Stimulated activated CD8-positive, alpha-beta memory T cell treated with anti-CD3 and anti-CD28 coated beads, Interleukin-4, amount 100 ng/mL, for 1 hour (primary cell): ENCODE measurements at places on chromosomes 6 and 20.

DNA sequence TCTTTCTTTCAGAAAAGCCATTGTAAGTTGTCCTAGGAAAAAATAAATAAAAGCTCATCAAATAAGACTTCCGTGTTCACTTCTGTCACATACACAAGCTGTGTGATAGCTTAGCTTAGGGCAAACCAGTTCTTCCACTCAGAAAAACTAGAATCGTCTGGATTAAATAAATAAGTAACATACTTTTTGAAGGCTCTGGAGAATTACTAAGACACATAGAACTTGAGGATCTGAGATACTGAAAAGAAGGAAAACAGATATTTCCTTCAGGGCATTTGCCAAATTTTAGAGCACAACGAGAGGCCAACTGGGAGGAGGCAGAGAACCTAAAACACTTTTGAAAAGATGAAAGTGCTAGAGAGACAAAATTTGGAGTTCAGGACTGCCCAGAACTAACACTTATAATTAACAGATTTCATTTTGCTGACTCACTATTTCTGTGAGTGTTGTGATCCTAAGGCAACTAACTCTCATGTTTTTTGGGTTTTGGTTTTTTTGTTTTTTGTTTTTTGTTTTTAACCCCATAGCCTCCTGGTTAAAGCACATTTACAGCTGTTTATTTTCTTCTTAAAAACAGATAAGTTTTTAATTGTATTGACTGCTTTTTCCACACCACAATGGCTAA lies 38.7 kb upstream of the THEMIS start:
- no peak for DNase-seq

- DNase-seq, result no peak
Measured at GRCh38 chr6:113276601-113277000, 580.5 kb upstream of the MARCKS start.

DNA sequence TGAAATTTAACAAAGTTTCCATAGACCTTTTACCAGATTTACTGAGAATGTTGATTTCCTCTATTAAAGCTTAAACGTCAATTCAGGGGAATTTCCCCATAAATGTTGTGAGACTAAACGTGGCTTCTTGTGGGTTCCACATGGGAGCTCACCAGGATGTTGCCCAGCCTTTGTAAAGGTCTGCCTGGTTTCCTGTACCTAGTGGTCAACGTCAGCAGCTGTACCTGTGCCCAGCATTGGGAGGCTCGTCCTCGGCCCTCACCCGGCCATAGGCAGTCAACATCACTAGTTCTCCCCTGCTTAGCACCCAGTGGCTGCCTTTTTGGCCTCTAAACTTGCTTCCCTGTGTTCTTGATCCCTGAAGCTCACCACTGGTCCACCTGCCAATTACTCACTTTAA lies 22.1 kb upstream of the CD83 start:
- no peak for DNase-seq

GRCh38 chr6:43540507-43540906 lies 23.6 kb downstream of the POLR1C start:
- DNase-seq, result no peak

DNA sequence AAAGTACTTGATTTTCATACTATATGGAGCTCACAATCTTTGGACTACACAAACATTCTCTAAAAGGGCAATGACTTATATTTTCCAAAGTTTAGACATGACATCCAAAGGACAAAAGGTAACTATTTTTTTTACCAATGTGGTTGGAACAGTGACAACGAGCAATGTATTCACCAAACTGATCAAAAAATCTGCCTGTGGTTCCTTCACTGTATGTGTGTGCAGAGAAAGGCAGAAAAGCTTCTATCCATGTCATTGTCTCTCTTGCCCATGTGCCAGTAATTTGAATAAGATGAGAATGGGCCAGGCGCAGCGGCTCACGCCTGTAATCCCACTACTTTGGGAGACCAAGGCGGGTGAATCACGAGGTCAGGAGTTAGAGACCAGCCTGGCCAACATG lies 25.5 kb downstream of the MCUR1 start:
- no peak for DNase-seq

DNA sequence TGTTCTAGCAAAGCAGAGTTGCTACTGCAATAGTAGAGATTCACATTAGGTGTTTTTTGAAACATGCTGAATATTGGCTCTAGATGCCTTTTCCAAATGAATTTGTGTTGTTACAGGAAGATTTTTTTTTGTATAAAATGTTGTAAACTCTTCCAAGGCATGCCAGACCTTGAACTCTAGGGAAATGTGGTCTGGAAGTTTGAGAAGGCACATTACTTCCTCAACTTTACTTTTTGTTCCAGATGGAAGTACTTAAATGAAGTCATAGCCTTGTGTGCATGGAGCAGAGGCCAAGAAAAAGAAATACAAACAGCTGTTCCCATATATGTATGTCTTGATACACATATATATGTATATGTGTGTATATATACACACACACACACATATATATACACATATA lies 585.7 kb upstream of the MARCKS start:
- DNase-seq, result no peak

DNA sequence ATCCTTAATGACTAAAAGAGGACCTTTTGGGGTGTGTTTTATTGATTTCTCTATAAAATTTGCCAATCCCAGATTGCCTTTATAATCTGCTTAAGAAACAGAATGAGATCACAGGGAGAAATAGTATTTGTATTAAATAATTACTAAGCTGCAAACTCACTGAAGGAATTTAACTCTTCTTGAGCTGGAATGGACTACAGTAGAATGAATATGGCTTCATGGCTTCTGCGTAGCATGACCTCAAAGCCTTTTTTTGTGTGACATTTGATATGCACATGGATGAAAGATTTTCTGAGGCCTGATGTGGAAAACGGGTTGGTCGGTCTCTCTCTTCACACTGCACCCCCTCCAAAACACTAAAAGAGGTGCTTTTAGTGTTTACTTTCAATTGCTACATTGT lies 115.9 kb downstream of the QKI start:
- no peak for DNase-seq

- no peak for DNase-seq
Measured at GRCh38 chr6:25278914-25279747, at the start of gene CARMIL1. Gene CARMIL1 (plus strand): TSS chr6:25279374. CDS start chr6:25279796, 422 bp downstream.

DNA sequence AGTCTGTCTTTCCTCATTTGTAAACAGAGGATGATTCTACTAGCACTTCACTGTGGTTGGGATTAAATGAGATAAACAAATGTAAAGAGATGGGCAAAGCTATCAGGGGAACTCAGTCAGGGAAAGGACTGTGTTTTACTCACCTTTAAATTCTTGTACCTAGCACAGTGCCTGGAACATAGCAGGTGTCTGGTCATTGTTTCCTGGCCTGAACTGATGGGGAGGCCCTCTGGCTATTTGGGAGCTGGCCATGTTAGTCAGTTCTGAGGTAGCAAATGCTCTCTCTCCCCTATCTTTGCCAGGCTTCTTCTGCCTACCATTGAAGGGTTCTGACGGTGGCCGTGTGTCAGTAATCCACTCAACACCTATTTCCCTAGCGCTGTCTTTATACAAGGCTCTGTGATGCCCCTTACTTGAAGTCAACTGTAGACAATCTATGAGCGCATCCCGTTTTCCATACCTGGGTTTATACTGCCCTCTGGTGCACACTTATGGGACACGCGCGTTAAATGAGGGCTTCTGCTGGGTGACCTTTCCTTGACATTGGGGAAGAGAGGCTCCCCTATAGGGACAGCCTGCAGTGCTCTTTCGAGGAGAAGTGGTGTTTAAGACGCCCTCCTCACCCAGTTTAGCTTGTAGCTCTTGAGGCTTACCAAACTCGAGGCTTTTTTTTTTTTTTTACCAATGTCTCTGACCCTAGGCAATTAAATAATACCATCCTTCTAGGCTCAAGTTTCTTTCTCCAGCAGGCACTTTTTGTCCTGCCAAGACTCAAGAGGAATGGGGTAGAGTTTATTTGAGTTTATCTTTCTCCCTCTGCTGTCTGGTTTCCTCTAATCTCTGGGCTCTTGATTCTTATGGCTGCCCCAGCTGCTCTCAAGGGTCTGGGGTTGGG lies 4.0 kb upstream of the SPATS1 start:
- DNase-seq, result peak; percentile 9

GRCh38 chr6:45438849-45439406 lies 61.2 kb upstream of the SUPT3H start:
- DNase-seq, result no peak

DNA sequence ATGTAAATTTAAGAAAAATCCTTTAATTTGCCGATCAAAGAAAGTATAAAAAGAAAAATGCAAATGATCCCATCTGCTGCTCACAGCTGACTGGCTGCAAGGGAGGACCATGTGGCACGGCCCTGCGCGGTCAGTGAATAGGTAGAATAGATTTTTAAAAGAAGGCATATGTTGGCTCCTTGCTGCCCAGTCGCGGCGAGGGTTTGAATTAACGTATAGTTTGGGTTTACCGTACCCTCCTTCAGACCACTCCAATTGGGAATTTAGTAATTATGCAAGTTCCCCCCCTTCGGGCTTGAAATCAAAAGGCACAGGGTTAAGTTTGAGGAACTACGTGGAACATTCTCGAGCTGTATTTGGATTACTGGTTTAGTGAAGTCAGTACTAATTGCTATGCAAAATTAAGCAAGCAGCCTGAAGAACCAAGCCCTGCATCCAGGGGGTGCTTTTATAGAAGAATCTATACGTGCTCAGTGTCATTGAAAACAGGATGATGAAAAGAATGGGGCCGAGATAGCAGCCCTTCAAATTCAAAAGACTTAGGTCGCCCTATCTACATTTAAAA lies 1.1 kb upstream of the BEND3 start:
- no peak for DNase-seq

- no peak for DNase-seq
Measured at GRCh38 chr6:150704447-150705192, 104.9 kb downstream of the PLEKHG1 start.

- DNase-seq, result no peak
Measured at GRCh38 chr20:11403711-11404110, 514.0 kb upstream of the BTBD3 start.

- no peak for DNase-seq
Measured at GRCh38 chr6:103404799-103405198, 1454.9 kb downstream of the HACE1 start.

DNA sequence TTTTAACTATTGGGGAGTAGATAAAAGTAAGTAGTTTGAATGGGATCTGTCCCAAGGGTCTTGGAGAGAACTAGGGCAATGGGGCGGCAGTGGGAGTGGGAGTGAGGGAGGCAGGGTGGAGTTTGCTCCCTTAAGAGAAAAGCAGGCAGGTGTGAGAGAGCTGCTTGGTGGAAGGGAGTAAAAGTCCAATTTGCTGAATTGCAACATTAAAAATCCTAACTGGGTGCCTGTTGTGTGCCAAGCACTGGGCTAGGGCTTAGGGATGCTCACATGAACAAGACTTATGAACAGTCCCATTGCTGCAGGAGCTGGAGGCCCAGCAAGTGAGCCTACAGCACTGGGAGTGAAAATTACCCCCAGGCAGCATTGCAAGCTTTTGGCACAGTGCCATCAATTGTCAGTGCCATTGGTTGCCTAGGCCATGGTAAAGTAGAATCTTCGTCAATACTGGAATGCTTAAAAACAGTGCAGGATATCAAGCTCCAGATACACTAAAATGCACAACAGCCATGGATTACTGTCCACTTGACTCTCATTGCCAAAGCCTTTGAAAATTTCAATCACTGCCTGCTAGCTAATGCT lies 277.7 kb upstream of the JARID2 start:
- no peak for DNase-seq

DNA sequence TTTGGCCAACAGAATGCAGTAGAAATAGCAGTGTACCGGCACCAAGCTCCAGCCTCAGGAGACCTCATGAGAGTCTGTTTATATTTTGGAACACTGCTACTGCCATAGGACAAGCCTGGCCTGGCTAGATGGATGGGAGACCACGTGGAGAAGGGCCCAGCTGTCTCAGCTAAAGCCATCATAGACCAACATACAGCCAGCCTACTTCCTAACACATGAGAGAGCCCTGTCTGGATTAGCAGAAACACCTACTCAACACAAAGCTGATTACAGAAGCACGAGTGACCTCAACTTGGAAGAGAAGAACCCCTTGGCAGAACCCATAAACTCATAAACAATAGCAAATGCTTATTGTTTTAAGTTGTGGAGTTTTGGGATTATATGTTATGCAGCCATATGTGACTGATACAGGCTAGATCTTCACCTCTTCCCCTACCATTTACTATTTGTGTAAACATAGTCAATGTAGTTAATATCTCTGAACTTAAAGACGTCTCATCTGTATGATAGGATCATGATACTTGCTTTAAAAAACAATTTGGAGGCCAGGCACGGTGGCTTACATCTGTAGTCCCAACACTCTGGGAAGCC lies 199.4 kb upstream of the ZNF217 start:
- DNase-seq, result no peak

DNA sequence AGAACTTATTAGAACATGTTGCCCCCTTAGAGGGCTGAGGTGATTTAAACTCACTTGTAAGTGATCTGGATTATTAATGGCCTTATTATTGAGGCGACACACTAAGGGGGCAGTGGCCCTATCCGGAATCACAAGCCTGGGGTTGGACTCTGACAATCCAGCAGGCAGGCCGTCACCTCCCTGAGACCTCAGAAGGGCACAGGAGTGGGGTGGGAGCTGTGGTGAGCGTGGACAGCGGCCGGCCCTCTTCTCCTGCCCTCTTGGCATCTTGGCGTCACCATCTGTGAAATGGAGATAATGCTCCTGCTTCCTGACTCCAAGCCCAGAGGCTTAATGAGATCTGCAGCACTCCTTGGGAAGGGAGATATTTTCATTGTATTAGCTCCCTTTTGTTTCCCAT lies 15.6 kb upstream of the UQCC2 start:
- DNase-seq, result no peak

GRCh38 chr6:141467881-141468280 lies 664.8 kb upstream of the GJE1 start:
- no peak for DNase-seq

DNA sequence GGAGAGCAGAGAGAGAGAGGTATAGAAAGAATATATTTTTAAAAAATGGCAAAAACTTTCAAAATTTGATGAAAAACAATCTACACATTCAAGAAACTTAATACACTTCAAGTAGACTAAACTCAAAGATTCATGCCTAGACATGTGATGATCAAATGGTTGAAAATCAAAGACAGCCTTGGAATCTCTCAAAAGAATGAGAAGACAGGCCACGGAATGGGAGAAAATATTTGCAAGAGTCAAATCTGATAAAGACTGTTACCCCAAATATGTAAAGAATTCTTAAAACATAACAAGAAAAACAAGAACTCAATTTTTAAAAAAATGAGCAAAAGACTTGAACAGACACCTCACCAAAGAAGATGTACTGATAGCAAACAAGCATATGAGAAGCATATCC lies 49.7 kb downstream of the THEMIS start:
- no peak for DNase-seq

DNA sequence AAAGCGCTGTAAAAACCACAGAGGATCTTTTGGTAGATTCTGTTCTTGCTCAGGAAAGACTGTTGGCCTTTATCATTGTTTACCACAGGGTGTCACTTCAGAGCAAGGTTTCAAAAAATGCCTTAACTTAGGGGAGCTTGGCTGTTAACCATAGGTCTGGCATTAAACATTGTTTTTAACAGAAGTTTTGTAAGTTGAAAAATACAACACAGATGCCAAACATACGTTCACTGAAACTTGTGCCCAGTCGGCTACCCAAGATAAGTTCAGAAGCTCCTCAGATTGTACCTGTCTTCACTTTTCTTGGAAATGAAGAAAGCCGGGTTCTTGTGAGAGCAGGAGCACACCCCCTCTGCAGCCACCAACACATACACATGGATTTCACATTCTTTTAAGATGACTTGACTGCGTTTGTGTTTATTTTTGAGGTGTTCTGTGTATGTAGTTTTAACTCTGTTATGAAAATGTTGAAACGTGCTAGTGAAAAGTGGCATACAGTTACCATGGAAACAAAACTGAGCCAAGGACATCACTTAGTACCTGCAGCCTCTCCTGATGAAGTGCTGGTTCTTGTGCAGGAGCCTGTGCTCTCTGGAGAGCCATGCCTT lies 64.9 kb downstream of the SYCP2L start:
- no peak for DNase-seq
